ENCODE measurements at places on chromosomes 7 and 10. TPM values are rescaled to one million over a fixed set of nuclear protein-coding genes. Genes with fewer than 3 reads are reported as not detected.

DNA sequence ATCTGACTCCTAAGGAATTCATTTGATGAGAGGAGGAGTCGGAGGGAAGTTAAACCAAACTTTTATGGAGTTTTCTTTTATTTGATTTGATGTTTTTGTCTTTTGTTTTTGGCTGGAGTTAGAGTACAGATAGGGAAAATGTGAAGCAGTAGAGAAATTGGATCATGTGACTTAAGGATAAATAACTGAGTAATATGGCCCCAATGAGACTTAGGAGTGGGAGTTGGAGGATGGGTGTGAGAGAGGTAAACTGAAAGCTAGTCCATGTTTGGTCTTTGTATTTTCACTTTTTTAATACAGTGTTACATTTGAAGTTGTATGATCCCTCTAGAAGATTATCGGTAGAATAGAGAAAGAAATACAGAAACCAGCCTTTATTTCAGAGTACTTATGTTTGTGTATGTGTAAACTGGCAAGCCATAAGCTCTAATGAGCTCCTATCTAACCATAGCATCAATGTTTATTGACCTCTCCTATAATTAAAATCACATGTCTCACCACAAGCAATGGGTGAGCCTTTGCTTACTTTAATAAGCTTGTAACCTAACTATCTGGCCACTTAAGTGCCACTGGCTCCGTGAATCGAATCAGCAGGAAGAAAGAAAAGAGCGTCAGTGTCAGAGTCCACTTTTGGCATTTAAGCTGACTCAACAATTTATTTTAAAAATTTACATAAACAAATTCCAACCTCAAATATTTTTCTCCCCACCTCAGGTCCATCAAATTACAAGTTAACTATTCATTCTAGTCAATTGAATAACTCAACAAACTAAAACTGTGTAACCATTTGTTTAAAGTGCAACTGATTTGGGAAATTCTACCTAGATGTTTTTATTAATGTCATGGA, 113.8 kb downstream of the EPDR1 start:
- no peak for DNase-seq

GRCh38 chr10:6208799-6209235, 6.1 kb downstream of the PFKFB3 start:
- no peak for DNase-seq

- DNase-seq, result no peak
These were observed 130.9 kb downstream of the OAT start for GRCh38 chr10:124287791-124288190.

- DNase-seq, result no peak
These were observed 16.7 kb upstream of the CLIP2 start for GRCh38 chr7:74272305-74273038.

STARD3NL gene
- total RNA-seq, result 46.7 TPM

FBXO24 gene
- 0.76 TPM for total RNA-seq
